ENCODE measurements at places on chromosomes 6 and 20.

DNA sequence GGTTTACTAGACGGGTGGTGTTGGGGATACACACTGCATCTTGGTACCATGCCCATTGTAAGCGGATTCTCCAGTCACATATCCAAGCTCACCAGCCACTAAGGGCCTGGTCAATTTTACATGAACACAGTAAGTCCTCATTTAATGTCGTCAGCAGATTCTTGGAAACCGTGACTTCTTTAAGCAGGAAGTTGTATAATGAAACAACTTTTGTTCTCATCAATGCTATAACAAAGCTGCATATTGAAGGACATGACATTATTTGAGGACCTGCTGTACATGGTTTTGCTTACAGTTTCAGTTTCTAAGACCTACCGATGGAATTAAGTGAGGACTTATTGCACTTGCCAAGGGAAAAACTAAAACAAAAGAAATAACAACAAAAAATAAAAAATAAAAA is 295.6 kb downstream of the SYNE1 start:
- DNase-seq = no peak

DNA sequence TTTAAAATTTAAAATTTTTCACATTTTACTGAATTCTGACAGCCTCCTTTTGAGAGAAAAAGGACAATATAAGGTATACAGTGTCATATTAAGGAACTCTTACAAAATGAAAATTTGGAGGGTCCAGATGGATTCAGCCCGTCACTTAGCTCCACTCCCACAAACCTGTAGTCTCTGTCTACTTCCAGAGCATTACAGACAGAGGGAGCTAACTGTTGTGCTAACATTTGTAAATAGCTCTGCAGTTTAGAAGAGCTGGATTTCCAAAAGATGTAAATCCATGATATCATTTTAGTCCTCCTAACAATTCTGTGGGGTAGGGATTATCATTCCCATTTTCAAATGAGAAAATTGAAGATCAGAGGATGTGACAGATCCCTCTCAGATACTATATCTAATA is 16.1 kb upstream of the SERINC3 start:
- DNase-seq = no peak

GRCh38 chr6:42141603-42142117 is 760 bp downstream of the C6orf132 start:
- DNase-seq = no peak

DNA sequence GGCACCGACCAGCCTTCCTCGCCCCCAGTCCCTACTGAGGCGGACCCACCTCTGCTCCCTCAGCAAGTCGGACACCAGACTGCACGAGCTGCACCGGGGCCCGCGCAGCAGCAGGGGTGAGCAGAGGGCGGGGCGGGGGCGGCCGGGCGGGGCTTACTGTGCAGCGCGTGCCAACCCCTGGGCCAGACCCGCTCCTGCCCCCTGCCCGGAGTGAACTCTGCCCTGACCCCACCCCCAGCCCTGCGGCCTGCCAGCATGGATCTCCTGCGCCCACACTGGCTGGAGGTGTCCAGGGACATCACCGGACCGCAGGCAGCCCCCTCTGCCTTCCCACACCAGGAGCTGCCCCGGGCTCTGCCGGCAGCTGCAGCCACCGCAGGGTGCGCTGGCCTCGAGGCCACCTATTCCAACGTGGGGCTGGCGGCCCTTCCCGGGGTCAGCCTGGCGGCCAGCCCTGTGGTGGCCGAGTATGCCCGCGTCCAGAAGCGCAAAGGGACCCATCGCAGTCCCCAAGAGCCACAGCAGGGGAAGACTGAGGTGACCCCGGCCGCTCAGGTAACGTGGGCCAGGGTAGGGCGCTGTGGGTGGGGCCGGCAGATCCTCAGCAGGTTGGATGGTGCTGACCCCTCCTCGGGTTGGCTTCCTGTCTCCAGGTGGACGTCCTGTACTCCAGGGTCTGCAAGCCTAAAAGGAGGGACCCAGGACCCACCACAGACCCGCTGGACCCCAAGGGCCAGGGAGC is 1.5 kb upstream of the SLC2A4RG start:
- DNase-seq = no peak

GRCh38 chr20:51678026-51678697 is 90.0 kb downstream of the ATP9A start:
- DNase-seq = no peak

DNA sequence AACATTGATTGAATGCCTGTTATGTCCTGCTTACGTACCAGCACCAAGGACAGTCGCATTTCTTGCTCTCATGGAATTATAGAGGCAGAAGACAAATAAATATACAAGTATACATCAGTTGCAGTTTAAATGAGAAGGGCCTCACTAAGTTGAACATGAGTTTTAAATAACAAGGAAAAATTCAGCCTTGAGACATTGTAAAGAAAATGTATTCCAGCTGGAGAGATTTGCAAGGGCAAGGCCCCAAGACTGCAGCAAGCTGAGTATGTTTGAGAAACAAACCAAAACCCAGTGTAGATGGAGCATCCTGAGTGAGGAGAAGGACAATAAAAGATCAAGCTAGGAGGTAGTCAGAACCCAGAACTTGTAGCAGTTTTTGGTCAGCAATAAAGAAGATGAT is 123.2 kb upstream of the BMP5 start:
- no peak for DNase-seq

DNA sequence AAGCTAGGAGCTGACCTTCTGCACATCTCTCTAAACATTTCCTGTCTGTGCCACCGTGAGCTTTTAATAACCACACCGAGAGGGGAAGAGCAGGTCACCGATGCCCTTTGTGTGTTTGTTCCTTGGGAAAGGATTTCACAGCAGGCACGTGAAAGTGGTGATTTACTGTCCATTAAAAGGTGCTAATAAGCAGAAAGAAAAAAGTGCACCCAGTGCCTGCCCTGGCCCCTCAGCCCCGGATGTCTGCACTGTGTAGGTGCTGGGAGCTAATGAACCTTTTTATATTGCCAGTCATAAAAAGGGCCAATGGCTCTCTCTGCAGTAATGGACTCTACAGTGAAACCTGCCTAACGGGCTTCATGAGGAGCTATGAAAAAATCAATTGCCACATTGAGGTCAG is 312.6 kb downstream of the C6orf118 start:
- DNase-seq = no peak

- DNase-seq = no peak
Observed at GRCh38 chr6:14148471-14148870, 30.9 kb downstream of the CD83 start.

All from GM12892 (cell line).